Activated naive CD8-positive, alpha-beta T cell treated with anti-CD3 and anti-CD28 coated beads for 36 hours (primary cell): ENCODE measurements at places on chromosomes 11 and 22.

GRCh38 chr11:36239636-36240035, 49.6 kb downstream of the COMMD9 start:
- DNase-seq = no peak
- no peak overlapping the region for H3K4me3 ChIP-seq

DNA sequence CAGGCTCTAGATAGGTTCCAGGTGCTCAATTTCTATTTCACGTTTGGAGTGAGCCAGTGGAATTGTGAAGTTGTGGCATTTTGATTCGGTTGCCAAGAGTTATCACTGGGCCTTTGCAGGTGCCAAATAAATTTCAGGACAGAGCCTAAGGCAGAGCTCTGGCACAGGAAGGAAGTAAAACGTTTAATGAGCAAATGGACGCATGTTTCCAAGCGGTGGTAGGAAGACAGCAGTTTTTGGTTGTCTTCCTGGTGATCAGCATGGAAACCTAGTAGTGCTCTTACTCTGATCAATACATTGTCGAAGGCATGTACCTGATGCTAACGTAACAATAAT, 452 bp downstream of the BIRC3 start:
- H3K27ac ChIP-seq = peak overlapping the region; percentile 100
- peaks cover 51% of the 10 kb centered on the region for H3K36me3 ChIP-seq
- DNase-seq = no peak
- H3K4me3 ChIP-seq = peak overlapping the region; percentile 94
- H3K27me3 ChIP-seq = peaks cover 7% of the 10 kb centered on the region

DNA sequence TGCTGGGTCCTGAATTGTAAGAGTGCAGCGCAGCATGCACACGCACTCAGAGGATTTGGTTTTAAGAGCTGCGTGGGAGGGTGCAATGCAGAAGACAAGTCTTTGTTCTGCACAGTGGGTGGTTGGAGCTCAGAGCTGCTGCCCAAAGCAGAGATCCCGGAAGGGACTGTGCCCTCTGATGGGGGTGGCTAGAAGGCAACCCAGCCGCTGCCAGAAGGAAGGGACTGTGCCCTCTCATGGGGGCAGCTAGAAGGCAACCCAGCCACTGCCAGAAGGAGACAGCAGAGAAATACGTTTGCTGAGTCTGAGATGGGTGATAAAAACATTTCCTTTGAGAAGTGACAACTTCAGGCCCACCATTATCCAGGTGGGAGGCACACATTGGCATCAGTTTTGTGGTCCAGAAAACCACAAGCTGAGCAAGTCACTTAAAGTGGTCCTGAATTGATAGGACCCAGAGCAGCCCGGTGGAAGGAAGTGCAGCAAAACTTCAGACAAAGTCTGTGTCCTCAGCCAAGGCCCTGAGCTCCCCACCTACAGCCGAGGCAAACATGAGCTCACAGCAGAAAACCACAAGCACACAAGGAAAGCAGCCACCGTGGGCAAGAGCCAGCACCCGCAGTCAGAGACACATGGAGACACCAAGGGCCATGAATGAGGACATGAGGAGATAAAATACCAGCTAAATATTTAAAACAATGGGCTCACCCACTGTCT, 4.3 kb downstream of the KRTAP5-6 start:
- H3K4me3 ChIP-seq = no peak overlapping the region
- peak; percentile 36 for DNase-seq
- no peak overlapping the region for H3K27ac ChIP-seq
- H3K4me1 ChIP-seq = peaks cover 31% of the 10 kb centered on the region

DNA sequence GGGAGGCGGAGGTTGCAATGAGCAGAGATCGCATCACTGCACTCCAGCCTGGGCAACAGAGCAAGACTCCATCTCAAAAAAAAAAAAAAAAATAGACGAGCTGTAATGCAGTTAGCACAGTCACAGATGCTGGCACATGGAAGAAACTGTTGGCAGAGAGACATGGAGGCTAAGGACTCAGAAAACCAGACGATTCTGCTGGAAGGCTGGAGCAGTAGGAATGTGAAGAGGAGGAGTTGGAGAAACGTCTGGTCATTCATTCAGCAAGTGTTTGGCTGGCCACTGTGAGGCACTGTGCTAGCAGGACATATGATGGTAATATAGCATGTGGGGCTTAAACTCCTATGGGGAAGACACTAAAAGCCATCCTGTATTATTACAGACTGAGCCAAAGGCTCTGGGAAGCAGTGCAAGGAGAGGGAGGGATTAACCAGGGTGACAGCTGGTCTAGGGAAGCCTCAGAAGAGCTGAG, 5.0 kb downstream of the UQCR10 start:
- H3K27ac ChIP-seq = no peak overlapping the region
- no peaks in the 10 kb centered on the region for H3K27me3 ChIP-seq
- H3K4me3 ChIP-seq = no peak overlapping the region

- DNase-seq = no peak
- no peak overlapping the region for H3K27ac ChIP-seq
- H3K36me3 ChIP-seq = peaks cover 9% of the 10 kb centered on the region
- no peak overlapping the region for H3K4me3 ChIP-seq
- H3K27me3 ChIP-seq = no peaks in the 10 kb centered on the region
- peaks cover 2% of the 10 kb centered on the region for H3K4me1 ChIP-seq
These were observed 32.6 kb downstream of the PPFIA1 start for GRCh38 chr11:70303070-70303469.

DNA sequence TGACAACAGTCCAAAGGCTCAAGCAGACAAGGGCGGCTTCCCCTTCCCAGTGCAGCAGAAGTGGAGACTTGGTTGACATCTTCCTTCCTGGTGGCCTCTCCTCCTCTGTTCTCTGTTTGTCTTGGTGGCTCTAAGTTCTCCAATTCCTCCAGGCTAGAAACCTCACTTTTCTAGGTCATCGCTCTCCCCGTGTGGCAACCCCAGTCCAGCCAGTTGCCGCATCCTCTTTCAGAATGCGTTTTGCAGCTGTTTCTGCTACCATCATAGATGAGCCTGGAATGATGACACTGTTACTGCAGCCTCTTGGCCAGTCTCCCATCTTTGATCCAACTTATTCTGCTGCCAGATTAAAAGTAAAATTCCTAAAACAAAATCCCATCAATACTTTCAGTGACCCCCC, 201.5 kb downstream of the TRIM29 start:
- no peak overlapping the region for H3K27ac ChIP-seq
- no peaks in the 10 kb centered on the region for H3K4me1 ChIP-seq
- H3K4me3 ChIP-seq = no peak overlapping the region
- H3K27me3 ChIP-seq = peaks cover 14% of the 10 kb centered on the region
- no peaks in the 10 kb centered on the region for H3K36me3 ChIP-seq

- peaks cover 8% of the 10 kb centered on the region for H3K4me1 ChIP-seq
- H3K27me3 ChIP-seq = peaks cover 57% of the 10 kb centered on the region
- no peak overlapping the region for H3K27ac ChIP-seq
- DNase-seq = no peak
- no peaks in the 10 kb centered on the region for H3K36me3 ChIP-seq
- no peak overlapping the region for H3K4me3 ChIP-seq
These were observed 1.4 kb downstream of the OTOG start for GRCh38 chr11:17548444-17548843.

- H3K4me1 ChIP-seq = no peaks in the 10 kb centered on the region
- H3K4me3 ChIP-seq = no peak overlapping the region
- H3K27ac ChIP-seq = no peak overlapping the region
These were observed 13.1 kb upstream of the YAP1 start for GRCh38 chr11:102097186-102097585.
